Non-pigmented ciliary epithelial cell (primary cell): ENCODE measurements at places on chromosomes 5 and 9.

GRCh38 chr5:37710965-37711364 is 128.9 kb downstream of the GDNF start:
- no peak for DNase-seq

- DNase-seq = no peak
These were observed 8.7 kb downstream of the GRK6 start for GRCh38 chr5:177434942-177435738.

DNA sequence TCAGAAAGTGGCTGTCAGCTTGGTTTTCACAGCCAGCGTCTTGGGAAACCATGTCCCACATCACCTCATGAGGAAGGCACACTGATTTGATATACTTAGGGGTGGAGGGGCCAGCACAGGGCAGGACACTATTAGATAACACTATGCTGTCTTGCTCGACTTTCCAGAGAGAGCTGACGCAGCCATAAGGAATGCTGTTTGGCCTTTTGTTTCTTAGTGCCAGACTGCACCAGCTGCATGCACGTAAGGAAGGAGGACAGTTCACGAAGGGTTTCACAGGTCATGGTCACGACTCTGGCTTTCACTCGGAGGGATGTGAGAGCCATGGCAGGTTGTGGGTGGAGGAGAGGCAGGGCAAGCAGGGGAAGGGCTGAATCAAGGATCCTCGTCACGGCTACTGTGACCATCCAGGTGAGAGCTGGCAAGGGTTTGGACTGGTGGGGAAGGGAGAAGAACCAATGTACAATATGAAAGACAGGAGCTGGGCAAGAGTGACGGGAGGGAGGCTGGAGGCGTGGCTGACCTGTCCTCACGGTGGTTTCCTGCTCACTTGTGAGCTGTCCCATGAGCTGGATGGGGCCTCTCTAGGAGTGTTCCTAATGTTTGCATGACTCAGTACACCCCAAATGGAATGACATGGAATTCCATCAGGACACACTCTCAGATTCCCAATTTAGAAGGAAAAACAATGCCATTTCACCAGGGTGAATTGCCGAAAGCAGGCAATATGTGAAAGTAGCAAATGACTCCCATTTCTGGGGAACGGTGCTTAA is 61.7 kb downstream of the OTULIN start:
- no peak for DNase-seq

DNA sequence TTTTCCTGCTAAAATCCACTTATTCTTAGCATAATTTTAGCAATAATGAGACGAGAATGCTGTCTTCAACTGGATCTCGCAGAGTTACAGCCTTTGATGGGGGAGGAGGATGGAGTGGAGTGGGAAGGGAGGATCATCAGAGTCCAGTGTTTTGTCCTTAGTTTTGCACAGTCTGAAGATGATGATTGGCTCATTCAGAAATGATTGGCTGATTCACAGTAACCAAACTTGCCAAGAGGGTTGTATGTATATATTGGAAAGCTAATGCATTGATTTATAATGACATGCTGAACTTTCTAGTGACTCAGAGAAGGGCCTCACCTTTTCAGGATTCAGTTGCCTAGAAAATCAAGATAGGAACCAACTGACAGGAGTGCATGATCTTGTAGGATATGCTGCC is 448.0 kb downstream of the CCDC171 start:
- no peak for DNase-seq

GRCh38 chr9:16996901-16997491 is 126.5 kb upstream of the BNC2 start:
- DNase-seq = no peak

GRCh38 chr9:112532427-112532826 is 45.8 kb downstream of the KIAA1958 start:
- DNase-seq = no peak

DNA sequence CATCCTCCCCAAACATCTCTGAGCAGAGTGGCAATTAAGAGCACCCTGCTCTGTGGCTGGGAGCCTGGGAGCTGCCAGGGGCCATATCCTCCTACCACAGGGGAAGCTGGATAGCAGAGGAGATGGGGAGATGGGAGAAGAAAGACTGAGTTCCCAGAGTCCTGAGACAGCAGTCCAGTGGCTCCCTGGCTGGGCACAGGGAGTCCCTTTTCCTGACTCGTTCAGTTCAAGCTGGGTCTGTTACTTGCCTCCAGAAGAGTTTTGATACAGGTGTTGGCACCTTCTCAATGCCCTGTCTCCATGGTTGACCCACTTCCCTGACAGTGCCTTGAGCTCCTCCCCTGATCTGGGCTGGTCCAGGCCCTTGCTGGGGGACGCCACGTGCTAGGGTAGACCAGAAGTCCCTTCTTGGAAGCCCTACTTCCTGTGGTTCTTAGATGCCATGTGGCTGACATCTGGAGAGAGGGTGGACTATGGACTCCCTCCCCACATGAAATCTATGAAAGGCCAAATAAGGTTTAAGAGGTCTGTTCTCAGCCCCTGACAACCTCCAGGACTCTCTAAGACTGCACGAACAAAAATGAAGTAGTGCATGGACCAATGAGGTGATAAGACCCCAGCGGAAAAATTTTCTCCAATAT is 166.2 kb downstream of the AUH start:
- no peak for DNase-seq

- DNase-seq = no peak
These were observed 301.5 kb upstream of the ACTBL2 start for GRCh38 chr5:57784121-57784520.

- DNase-seq = no peak
These were observed 161.2 kb upstream of the PTPRD start for GRCh38 chr9:10774051-10774450.

GRCh38 chr5:58239045-58239444 is 220.8 kb downstream of the PLK2 start:
- no peak for DNase-seq

DNA sequence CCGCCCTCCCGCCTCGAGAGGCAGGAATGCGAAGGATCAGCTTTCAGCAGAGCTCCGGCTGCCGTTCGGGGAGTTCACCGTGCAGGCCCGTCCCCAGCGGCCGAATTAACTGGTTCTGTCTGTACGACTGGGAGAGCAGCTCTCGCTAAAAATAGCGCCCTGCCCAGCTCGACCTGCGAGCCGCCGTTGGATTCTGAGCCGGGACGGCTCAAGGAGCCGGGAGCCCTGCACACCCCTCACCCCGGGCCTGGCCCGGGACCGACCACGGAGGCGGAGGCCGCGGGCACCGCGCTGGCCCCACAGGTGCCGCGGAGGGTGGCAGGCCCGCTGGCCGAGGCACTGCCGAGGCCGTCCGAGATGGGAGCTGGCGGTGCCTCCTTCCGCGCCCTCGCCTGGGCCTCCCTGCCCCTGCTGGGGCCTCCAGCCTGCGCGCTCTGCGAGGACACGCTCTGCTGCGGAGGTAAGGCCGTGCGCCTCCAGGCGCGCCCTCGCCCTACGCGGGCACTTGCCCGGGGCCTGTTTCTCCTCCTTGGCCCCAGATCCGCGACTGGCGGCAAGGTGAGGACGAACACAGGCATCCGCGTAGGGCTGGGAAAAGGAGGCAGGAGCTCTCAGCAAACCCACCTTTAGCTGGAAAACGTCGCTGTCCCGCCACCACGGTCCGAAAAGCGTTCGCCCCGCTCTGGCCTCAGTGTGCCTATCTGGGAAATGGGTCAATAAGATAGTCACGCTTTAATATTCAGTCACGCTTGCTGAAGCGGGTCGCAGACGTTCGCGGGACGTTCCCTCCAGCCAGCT is 53.1 kb upstream of the DAB2IP start:
- no peak for DNase-seq

- DNase-seq = no peak
These were observed 83.8 kb downstream of the SV2C start for GRCh38 chr5:76166886-76167576.
